ENCODE measurements at places on chromosomes 5 and 9.
A peak's percentile ranks its signal among the peaks of the same experiment; 100 is the strongest.

- no peak overlapping the region for H3K4me3 ChIP-seq
- 0 out of 2 replicates have a peak, but pooled peaks cover 2% of the 10 kb centered on the region for H3K36me3 ChIP-seq
- no peak for DNase-seq
- H3K4me1 ChIP-seq = peaks cover 31% of the 10 kb centered on the region
- no peaks in the 10 kb centered on the region for H3K27me3 ChIP-seq
- H3K27ac ChIP-seq = peak overlapping the region; percentile 65
These were observed 266.2 kb downstream of the ARHGAP26 start for GRCh38 chr5:143036146-143036927.

DNA sequence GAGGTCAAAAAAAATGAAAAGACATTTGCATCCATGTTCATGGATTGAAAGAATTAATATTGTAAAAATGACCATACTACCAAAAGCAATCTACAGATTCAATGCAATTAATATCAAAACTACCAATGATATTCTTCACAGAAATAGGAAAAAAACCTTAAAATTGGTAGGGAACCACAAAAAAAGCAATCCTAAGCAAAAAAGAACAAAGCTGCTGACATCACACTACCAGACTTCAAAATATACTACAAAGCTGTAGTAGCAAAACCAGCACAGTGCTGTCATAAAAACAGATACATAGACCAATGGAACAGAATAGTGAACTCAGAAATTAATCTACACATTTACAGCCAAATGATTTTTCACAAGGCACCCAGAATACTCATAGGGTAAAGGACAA is 34.3 kb downstream of the RGMB start:
- H3K4me3 ChIP-seq = no peak overlapping the region
- H3K27me3 ChIP-seq = no peaks in the 10 kb centered on the region
- H3K4me1 ChIP-seq = no peaks in the 10 kb centered on the region
- H3K36me3 ChIP-seq = no peaks in the 10 kb centered on the region
- DNase-seq = no peak

- no peaks in the 10 kb centered on the region for H3K4me1 ChIP-seq
- no peak overlapping the region for H3K4me3 ChIP-seq
- H3K27me3 ChIP-seq = no peaks in the 10 kb centered on the region
- H3K36me3 ChIP-seq = no peaks in the 10 kb centered on the region
These were observed 91.2 kb upstream of the PAM start for GRCh38 chr5:102663749-102664530.

GRCh38 chr5:14787801-14788579 is 83.6 kb downstream of the ANKH start:
- H3K4me3 ChIP-seq = no peak overlapping the region
- no peaks in the 10 kb centered on the region for H3K27me3 ChIP-seq
- no peaks in the 10 kb centered on the region for H3K36me3 ChIP-seq
- no peak overlapping the region for H3K27ac ChIP-seq
- DNase-seq = no peak

DNA sequence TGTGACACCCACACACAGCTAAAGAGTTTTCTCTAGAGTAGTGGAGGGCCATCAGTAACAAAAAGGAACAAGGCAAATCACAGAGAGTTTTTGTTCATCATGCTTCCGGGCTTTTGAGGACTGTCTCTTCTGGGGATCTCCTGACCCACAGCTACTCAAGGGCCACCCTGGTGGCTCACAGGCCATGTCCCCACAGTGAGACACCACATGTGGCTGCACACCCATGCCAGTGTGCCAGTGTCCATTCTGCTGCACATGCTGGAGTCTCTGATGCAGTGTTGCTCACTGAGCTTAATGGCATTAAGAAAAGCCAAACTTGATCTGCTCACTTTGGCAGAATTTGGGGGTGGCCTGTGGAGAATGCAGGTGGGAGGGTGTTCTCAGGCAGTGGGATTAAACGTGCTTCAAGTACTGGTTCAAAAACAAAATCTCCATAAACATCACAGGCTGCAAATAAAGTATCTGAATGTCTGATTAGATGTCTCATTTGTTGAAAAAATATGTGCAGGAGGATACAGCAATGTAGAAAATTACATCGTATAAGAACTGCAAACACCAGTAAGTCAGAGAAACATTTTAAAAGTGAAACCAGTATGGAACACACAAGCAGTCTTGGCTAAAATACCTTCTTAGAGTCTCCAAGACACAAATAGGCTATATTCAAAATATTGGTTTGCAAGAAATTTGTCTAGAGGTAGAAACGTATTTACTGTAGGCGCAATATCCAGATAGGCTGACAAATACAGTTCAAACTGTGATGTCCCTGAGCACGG is 11.0 kb downstream of the FREM1 start:
- no peaks in the 10 kb centered on the region for H3K4me1 ChIP-seq
- H3K4me3 ChIP-seq = no peak overlapping the region
- no peaks in the 10 kb centered on the region for H3K27me3 ChIP-seq

DNA sequence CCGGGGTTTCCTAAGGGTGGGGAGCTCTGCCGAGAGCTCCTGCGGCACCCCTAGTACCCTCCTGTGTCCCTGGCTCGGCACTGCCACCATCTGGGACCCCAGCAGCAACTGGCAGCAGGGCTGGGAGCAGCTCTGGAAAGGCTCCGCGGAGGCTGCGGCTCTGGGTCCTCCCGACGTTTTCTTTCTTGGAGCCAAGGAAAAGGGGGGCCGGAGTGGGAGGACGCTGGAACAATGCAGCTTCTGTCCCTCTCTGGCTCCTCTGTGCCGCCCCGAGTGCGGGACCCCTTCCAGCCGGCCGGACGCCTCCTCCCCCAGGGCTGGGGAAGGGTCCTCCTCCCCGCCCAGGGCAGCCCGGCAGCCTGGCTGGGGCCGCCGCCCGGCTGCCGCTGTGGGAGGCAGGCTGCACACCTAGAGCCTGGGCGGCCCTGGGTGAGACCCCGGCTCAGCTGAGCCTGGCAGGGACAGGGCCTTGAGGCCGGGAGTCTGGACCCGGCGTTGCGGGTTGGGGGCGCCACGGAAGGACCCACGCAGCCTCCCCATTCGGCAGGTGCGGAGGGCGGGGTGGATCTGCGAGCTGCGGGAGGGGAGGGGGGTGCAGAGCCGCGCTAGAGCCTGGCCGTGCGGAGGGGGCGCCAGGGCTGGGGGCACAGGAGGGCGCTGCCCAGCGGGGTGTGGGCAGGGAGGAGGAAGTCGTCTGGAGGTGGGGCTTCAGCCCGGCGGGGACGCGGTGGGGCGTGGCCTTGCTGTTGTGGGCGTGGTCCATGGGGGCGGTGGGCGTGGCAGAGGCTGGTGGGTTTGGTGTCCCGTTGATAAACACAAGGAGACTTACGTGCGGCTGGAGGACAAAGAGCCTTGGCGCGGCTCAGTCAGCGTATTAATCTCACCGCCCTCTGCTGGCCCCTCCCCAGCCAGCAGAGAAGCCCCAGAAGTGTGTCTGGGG is 15.1 kb downstream of the GPSM1 start:
- peak; percentile 23 for DNase-seq
- no peaks in the 10 kb centered on the region for H3K27me3 ChIP-seq
- H3K36me3 ChIP-seq = no peaks in the 10 kb centered on the region
- H3K27ac ChIP-seq = no peak overlapping the region

- no peak overlapping the region for H3K4me3 ChIP-seq
- no peak for DNase-seq
- H3K4me1 ChIP-seq = no peaks in the 10 kb centered on the region
- H3K27me3 ChIP-seq = no peaks in the 10 kb centered on the region
- H3K27ac ChIP-seq = no peak overlapping the region
These were observed 477.8 kb downstream of the CTNND2 start for GRCh38 chr5:11426442-11426841.

DNA sequence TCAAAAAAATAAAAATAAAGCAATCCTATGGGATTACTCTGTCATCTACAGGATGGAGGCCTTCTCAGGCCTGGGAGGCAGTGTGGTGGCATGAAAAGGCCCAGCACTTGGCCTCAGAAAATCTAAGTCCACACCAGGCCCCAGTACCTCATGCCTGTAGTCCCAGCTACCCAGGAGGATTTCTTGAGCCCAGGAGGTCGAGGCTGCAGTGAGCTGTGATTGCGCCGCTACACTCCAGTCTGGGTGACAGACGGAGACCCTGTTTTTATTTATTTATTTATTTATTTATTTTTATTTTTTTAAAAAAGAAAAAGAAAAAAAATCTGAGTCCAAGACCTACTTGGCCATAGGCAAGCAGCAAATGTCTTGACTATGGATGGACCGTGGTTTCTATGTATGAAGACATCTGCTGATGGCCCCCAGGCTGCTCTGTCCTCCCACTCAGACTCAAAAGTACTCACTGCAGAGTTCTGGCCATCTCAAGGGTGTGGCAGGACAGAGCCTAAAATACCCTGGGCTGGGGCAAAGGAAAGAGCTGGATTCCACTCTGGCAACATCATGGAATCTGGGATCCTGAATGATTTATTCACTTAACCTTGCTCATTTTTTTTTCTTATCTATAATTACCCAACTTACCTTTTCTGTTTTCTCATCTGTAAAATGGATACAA is 55.0 kb downstream of the ARHGEF37 start:
- DNase-seq = no peak
- no peaks in the 10 kb centered on the region for H3K27me3 ChIP-seq
- peaks cover 12% of the 10 kb centered on the region for H3K4me1 ChIP-seq
- no peak overlapping the region for H3K27ac ChIP-seq
- no peak overlapping the region for H3K4me3 ChIP-seq
- H3K36me3 ChIP-seq = no peaks in the 10 kb centered on the region

DNA sequence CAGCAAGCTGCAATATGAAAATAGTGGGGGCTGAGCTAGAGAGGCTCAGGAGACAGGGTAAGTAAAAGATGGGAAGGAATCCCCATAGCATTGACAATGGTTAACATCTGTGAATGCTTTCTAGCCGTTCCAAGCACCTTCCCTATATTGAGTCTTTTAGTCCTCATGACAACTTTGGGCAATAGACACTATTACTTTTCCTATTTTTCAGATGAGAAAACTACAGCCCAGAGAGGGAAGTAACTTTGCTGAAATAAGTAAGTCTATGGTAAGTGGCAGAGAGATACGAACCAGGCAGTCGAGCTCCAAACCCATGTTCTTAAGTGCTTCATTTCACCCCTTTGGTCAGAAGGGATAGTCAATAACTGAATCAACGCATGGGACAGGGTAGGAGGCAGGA is 94.5 kb downstream of the COL23A1 start:
- no peak overlapping the region for H3K4me3 ChIP-seq
- no peaks in the 10 kb centered on the region for H3K27me3 ChIP-seq
- no peaks in the 10 kb centered on the region for H3K4me1 ChIP-seq
- no peak overlapping the region for H3K27ac ChIP-seq
- no peaks in the 10 kb centered on the region for H3K36me3 ChIP-seq

GRCh38 chr5:177304392-177305119 is 957 bp downstream of the PRELID1 start:
- H3K4me1 ChIP-seq = peaks cover 38% of the 10 kb centered on the region
- H3K36me3 ChIP-seq = peaks cover 7% of the 10 kb centered on the region
- H3K4me3 ChIP-seq = peak overlapping the region; percentile 75

DNA sequence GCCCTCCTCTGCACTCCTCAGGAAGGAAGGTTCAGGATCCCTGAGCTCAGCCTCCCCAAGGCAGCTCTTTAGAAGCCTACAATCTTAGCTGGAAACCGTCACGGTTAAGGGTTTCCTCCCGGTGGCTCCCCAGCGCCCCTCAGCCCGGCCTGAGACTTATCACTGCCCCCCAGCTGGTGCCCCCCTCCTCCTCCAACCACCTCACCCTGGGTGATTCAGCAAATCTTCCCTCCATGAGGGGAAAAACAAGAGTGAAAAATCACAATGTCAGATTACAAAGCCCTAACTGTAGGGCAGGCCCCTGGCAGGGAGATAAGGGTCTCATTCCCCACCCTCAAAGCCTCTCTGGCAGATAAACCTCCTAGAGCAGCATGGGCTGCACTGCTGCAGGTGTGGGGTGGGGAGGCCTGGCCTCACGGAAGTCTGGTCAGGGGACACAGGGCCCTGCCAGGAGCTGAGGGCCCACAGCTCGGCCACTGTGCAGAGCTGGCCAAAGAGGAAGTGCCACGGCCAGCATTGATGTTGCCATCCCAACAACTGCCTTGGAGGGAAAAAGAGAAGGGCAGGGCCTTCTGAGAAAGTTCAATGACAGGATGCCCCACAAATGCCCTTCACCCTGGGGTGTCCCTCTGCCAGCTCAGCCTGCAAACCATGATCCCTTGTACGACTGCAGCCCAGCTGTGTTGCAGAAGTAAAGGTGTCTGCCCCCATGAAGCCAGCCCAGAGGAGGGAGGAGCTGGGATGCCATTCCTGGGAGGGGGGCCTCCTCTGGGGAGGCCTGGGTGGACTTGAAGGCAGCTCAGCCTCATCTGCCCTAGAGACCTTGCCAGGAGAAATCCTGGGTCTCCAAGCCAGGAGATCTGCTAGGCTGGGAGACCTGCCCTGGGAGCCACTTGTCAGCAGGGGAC is 25.9 kb downstream of the GFI1B start:
- no peaks in the 10 kb centered on the region for H3K4me1 ChIP-seq
- H3K27ac ChIP-seq = no peak overlapping the region
- H3K27me3 ChIP-seq = peaks cover 3% of the 10 kb centered on the region
- no peaks in the 10 kb centered on the region for H3K36me3 ChIP-seq
- no peak overlapping the region for H3K4me3 ChIP-seq

GRCh38 chr9:106795031-106795430 is 67.9 kb upstream of the ZNF462 start:
- no peaks in the 10 kb centered on the region for H3K27me3 ChIP-seq
- H3K4me3 ChIP-seq = no peak overlapping the region
- DNase-seq = no peak
- H3K4me1 ChIP-seq = no peaks in the 10 kb centered on the region

- no peaks in the 10 kb centered on the region for H3K36me3 ChIP-seq
- no peak overlapping the region for H3K4me3 ChIP-seq
- no peak for DNase-seq
- no peaks in the 10 kb centered on the region for H3K27me3 ChIP-seq
- H3K4me1 ChIP-seq = no peaks in the 10 kb centered on the region
These were observed 5.8 kb downstream of the ADAMTS6 start for GRCh38 chr5:65475895-65476294.

DNA sequence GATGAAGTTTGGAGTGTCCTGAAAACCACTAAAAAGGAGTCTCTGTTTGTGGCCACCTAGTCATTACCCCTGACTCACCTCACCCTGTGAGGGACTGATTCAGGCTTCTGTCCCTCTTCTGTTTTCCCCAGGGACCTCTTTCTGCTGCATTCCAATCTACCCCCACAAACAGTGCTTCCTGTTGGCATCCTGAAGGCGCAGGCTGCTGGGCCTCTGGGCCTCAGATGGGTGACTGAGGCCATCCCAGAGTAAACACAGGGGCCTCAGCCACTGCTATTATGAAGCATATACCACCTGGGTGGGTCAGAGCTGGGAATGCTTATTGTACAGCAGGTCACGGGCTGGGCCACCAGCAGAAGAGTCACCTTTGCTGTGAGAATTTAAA is 20.0 kb downstream of the MORN5 start:
- H3K27me3 ChIP-seq = peaks cover 4% of the 10 kb centered on the region
- no peak for DNase-seq
- no peak overlapping the region for H3K27ac ChIP-seq

Data from GM12878 (cell line).